Activated naive CD4-positive, alpha-beta T cell treated with anti-CD3 and anti-CD28 coated beads for 36 hours (primary cell): ENCODE measurements at places on chromosomes 12 and 14.

DNA sequence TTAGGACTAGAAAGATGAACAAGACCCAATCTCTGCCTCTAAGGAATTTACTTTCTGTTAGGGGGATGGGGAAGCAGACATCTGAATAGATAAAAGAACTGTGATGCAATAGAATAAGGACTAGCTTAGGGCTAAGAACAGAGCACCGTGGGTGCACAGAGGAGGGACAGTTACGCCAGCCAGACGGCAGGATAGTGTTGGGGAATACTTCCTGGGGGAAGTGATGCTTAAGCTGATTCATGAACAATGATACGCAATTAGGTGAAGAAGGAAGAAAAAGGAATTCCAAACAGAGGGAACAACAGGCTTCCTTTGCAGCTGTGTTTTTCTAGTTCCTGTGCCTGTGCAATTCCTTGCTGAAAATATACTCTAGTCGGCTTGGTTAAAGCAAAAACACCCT, 501.1 kb downstream of the APAF1 start:
- H3K27me3 ChIP-seq, result no peaks in the 10 kb centered on the region
- no peak for DNase-seq
- no peaks in the 10 kb centered on the region for H3K4me1 ChIP-seq
- no peak overlapping the region for H3K4me3 ChIP-seq
- H3K27ac ChIP-seq, result no peak overlapping the region
- no peaks in the 10 kb centered on the region for H3K36me3 ChIP-seq

GRCh38 chr14:99475660-99476059, 5.0 kb downstream of the SETD3 start:
- no peak for DNase-seq
- peaks cover 35% of the 10 kb centered on the region for H3K4me1 ChIP-seq
- H3K4me3 ChIP-seq, result no peak overlapping the region
- H3K36me3 ChIP-seq, result no peaks in the 10 kb centered on the region
- no peak overlapping the region for H3K27ac ChIP-seq

- no peak overlapping the region for H3K4me3 ChIP-seq
- no peak overlapping the region for H3K27ac ChIP-seq
- no peak for DNase-seq
Measured at GRCh38 chr12:115223322-115223721, 539.3 kb upstream of the TBX3 start.

- peaks cover 53% of the 10 kb centered on the region for H3K4me1 ChIP-seq
- H3K27ac ChIP-seq, result peak overlapping the region; percentile 100
- H3K27me3 ChIP-seq, result no peaks in the 10 kb centered on the region
- H3K36me3 ChIP-seq, result peaks cover 40% of the 10 kb centered on the region
- peak overlapping the region; percentile 98 for H3K4me3 ChIP-seq
Measured at GRCh38 chr12:66168410-66168809, 1.4 kb downstream of the TMBIM4 start.

- H3K27me3 ChIP-seq, result no peaks in the 10 kb centered on the region
- no peak overlapping the region for H3K4me3 ChIP-seq
- no peak for DNase-seq
- no peak overlapping the region for H3K27ac ChIP-seq
- H3K4me1 ChIP-seq, result no peaks in the 10 kb centered on the region
Measured at GRCh38 chr12:19652386-19652785, 213.1 kb downstream of the AEBP2 start.

- H3K36me3 ChIP-seq, result peaks cover 23% of the 10 kb centered on the region
- no peak overlapping the region for H3K4me3 ChIP-seq
- H3K27ac ChIP-seq, result no peak overlapping the region
Measured at GRCh38 chr12:64461634-64462414, 9.9 kb downstream of the TBK1 start.

GRCh38 chr14:57480051-57480450, 13.6 kb downstream of the CCDC198 start:
- H3K27me3 ChIP-seq, result no peaks in the 10 kb centered on the region
- H3K36me3 ChIP-seq, result no peaks in the 10 kb centered on the region
- H3K4me1 ChIP-seq, result no peaks in the 10 kb centered on the region
- no peak overlapping the region for H3K27ac ChIP-seq
- no peak overlapping the region for H3K4me3 ChIP-seq

DNA sequence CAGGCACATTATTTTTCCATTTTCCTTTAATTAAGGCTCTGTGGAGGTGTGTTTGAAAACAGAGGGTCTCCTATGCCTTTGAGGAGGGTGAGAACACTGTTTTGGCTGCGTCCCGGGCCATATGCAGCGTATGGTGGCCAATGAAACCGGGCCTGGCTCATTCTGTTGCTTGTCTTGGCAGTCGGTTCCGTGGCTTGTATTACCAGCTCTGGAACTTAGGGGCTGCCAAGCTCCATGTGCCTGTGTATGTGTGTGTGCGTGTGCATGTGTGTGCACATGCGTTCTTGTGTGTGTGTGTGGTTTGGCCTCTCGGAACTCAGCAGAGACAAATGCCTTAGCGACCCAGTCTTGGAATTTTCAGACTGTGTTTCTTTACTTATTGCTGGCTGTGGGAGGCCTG, 2.7 kb downstream of the JDP2 start:
- H3K36me3 ChIP-seq, result no peaks in the 10 kb centered on the region
- H3K27me3 ChIP-seq, result peaks cover 12% of the 10 kb centered on the region
- no peak overlapping the region for H3K4me3 ChIP-seq
- H3K4me1 ChIP-seq, result peaks cover 20% of the 10 kb centered on the region
- DNase-seq, result no peak
